ENCODE measurements at places on chromosomes 4 and X. TPM values are rescaled to one million over a fixed set of nuclear protein-coding genes. Genes with fewer than 3 reads are reported as not detected.

ASMT gene
- not detected for total RNA-seq

CMC4 gene
- total RNA-seq, result 4.9 TPM

PGRMC2 gene
- 31.5 TPM for total RNA-seq

ACE2 gene
- total RNA-seq, result 4.1 TPM

SLITRK4 gene
- 0.08 TPM for total RNA-seq

MRFAP1 gene
- total RNA-seq, result 78.5 TPM

CXorf65 gene
- total RNA-seq, result not detected

CD38 gene
- 6.1 TPM for total RNA-seq

FAM241A gene
- 2.3 TPM for total RNA-seq

PLXNB3 gene
- total RNA-seq, result 0.50 TPM

SRPX gene
- total RNA-seq, result 4.9 TPM

ZCCHC18 gene
- total RNA-seq, result 0.09 TPM

MAOA gene
- 41.0 TPM for total RNA-seq

PRSS12 gene
- total RNA-seq, result 0.25 TPM

DNA sequence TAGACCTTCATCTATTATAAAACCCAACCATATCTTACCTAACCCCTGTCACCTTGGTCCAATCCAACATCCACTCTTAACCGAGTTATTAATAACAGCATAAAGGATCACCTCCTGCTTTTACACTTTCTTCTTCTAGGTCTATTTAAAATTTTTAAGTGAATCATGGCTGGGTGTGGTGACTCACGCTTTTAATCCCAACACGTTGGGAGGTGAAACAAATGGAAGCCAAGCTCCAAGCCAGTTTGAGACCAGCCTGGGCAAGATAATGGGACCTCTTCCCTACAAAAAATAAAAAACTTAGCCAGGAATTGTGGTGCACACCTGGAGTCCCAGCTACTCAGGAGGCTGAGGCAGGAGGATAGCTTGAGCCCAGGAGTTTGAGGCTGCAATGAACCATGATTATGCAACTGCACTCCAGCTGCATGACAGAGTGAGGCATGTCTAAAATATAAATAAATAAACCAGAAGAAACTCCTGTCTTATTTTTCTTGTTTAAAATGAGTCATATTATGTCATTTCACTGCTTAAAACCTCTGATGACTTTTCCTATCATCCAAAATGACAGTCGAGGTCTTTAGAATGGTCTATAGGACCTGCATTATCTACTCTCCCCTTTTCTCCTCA lies 188.4 kb downstream of the GASK1B start:
- DNase-seq, result no peak

- no peak for DNase-seq
Measured at GRCh38 chrX:3346501-3347259, at the start of gene MXRA5. Gene MXRA5, minus strand, starts transcription at chrX:3346652. Its CDS starts 2,819 bp downstream, at chrX:3343833.

DNA sequence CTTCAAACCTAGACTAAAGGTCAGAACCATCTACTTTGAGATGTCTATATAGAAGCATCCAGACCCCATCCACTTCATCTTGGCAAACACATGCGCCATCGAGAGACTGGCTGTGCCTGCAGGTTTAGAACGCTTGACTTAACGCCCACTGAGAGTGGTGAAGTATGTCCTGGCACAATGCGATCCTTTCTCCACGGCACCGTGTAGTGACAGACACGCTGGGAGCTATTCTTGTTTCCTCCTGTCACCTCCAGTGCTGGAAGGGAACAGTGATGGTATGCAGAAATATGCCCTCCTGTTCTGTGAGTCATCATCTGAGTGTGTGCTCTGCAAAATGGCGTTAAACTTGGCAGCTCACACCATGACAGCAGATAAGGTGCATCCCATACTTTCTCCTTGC lies 330.2 kb downstream of the NLGN4X start:
- DNase-seq, result no peak

GRCh38 chr4:132863619-132864018 lies 285.5 kb upstream of the PCDH10 start:
- no peak for DNase-seq

GRCh38 chr4:38866973-38867477 lies 581 bp upstream of the FAM114A1 start:
- no peak for DNase-seq

GRCh38 chrX:140425712-140426395 lies 79.0 kb downstream of the SOX3 start:
- no peak for DNase-seq

DNA sequence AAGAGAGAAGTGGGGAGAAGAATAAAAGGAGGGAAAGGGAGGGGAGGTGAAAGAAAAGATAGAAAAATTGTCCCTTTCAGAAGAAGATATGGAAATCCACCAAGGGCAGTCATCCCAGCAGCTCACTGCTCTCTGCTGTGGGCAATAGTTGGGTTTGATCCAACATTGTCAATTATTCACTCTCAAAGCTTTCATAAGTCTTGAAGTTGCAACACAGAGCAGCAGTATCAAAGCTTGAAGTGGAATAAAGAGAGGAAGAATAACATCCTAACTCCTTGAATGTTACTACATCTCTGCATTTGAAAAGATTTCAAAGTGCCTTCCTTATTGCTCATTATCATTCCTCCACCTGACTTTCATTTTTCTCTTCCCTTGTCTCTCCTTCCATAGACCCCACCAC lies 62.3 kb upstream of the HHIP start:
- DNase-seq, result no peak

GRCh38 chr4:37066159-37066558 lies 178.4 kb upstream of the NWD2 start:
- no peak for DNase-seq

GRCh38 chr4:84482564-84483563 lies 16.2 kb downstream of the NKX6-1 start:
- no peak for DNase-seq

GRCh38 chrX:123432361-123433150 lies 248.5 kb downstream of the GRIA3 start:
- DNase-seq, result no peak

- no peak for DNase-seq
Measured at GRCh38 chr4:102623622-102624021, 122.5 kb downstream of the NFKB1 start.

- DNase-seq, result no peak
Measured at GRCh38 chr4:10129196-10130177, 12.9 kb upstream of the WDR1 start.

DNA sequence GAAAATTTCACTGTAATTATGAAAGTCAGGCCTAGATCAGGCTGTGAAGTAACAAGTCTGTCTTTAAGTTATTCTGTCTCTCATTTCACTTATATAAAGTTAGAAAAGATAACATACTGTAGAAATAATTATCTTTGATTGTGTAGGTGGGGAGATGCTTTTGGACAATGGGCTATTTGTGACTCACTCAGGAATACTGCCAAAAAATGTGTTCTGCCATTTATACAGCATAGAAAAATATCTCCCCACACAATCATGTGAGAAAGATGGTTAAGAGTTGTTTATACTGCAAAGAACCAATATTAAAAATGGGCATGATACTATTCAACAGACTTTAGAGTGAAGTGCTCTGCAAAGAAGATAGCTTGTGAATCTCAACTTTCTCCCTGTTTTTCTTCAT lies 95.0 kb upstream of the GABRA2 start:
- DNase-seq, result no peak

GRCh38 chrX:80139564-80139963 lies 125.0 kb downstream of the TBX22 start:
- no peak for DNase-seq

GRCh38 chr4:158630893-158631292 lies 40.8 kb downstream of the C4orf46 start:
- no peak for DNase-seq

DNA sequence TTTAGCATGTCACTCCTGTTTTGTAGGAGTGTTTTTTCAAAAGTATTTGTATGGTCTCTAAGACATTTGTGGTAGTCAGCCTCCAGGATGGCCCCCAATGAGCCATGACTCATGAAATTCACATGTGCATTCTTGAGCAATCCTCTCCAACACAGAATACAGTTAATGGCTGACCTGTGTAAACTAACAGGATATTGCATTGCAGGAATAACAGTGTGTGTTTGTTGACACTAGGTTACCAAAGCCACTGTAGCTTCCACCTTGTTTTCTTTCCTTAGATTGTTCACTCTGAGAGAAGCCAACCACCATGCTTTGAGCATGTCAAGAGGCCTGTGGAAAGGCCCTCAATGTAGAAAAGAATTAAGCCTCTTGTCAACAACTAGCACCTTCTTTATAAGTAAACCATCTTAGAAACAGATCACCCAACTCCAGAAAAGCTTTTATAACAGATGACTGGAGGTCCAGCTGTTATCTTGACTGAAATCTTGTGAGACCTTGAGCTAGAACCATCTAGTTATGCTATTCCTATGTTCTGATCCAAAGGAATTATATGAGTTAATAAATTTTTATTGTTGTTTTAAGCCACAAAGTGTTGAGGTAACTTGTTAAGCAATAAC lies 28.5 kb downstream of the TBCK start:
- no peak for DNase-seq

GRCh38 chrX:48590203-48591103 lies 6.8 kb upstream of the WDR13 start:
- no peak for DNase-seq

DNA sequence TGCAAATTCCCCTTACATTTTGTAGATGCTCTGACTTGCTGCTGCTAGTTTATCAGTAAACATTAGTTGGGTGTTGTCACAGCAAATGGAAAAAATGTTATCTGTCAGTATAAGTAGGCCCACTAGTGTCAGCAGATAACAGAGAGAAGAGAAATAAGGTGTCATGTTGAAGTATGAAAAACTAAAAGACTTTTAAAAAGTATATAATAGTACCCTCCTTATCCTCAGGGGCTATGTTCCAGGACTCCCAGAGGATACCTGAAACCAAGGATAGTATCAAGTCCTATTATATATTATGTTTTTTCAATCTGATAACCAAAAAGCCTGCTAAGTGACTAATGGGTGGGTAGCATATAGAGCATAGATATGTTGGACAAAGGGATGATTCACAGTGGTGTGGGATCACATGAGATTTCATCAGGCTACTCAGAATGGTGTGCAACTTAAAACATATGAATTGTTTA lies 11.6 kb upstream of the BMP2K start:
- DNase-seq, result no peak

DNA sequence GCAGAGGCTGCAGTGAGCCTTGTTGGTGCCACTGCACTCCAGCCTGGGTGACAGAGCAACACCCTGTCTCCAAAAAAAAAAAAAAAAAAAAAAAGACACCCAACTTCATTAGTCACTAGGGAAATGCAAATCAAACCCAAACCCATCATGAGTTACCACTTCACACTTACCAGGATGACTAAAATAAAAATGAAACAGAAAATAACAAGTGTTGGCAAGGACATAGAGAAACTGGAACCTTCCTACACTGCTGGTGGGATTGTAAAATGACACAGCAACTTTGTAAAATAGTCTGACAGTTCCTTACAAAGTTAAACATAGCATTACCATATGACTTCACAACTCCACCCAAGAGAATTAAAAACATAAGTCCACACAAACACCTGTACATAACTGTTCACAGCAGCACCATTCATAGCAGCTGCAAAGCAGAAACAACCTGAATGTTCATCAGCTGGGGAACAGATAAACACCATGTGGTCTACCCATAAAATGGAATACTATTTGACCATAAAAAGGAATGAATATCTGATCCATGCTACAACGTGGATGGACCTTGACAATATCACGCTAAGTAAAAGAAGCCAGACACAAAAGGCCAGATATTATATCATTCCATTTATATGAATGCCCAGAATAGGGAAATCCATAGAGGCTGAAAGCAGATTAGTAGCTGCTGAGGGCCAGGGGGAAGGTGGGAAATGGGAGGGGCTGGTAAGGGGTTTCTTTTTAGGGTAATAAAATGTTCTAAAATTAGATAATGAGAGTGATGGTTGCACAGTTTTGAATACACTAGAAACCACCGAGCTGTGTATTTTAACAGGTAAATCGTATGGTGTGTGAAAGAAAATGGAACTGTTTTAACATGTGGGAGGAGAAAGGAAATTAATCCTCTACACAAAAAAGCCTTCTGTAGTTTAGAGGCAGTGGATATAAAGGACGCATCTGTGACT lies 18.3 kb downstream of the CD99L2 start:
- DNase-seq, result no peak

DNA sequence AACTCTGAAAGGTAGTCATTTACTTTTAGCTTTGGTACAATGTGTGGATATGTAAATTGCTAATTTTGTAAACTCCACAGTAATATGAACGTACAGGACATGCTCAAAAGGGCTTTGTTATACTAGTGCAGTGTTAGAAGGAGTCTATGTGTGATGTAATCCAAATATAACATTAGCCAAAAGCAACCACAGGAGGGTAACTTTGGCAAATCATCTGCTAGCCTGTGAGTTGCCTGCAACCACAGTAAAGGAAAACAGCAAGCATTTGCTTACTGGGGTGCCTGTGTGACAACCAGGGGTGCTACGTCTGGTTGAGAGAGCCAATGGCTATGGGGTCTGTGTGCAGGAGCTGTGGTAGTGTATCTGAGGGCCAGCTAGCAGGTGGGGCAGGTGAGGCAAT lies 245.8 kb downstream of the ADAMTS3 start:
- DNase-seq, result no peak

DNA sequence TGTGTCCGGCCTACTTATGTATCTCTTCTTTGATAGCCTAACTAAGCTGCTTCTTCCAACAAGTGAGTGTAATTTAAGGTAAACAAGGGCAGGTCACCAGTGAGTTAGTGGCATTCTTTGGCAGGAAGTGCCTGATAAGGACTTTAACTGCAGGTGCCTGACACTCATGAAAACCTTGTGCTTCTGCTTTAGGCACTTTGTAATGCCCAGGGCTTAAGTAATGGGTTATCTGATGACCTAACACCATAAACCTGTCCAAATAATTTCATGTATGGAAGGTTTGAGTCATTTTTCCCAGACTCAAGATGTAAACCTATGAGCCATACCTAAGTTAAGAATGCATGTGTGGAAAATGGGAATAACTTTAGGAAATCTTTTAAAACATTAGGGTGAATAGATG lies 43.0 kb downstream of the BCOR start:
- DNase-seq, result no peak

GRCh38 chr4:38190717-38191178 lies 230.6 kb downstream of the PTTG2 start:
- DNase-seq, result no peak

DNA sequence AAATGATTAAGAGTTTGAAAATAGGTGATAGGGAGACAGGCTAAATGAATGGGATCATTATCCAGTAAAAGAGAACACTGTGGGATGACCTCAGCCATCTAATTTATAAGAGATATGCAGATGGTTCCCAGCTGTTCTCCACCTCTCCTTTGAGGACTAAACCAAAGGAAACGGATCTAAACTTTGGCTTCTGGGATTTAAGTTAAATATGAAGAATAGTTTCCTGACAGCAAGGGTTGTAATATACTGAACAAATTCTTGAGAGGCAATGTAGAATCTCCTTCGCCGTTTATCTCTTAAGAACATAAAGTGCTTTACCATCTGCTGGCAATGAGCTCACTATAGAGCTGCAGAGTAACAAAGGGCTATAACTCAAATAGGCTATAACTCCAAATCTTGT lies 35.4 kb upstream of the HPGDS start:
- no peak for DNase-seq

DNA sequence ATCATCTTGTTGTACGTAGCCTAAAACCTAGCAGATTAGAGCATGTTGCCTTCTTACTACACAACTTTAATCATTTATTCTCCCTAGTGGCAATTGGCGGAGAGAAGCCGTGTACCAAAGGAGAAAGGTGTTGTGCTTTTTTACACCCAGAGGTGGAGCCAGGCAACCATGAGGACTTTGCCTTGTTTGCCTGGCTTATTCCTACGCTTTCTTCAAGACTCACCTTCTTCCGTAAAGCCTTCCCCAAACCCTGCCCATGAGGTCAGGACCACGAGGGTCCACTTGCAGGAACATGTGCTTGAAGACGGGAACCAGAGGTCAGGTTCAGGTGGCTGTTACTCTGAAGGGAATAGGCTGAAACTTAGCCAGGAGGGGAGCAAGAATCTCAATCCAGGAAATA lies 290.5 kb downstream of the RAB28 start:
- no peak for DNase-seq

GRCh38 chrX:149937871-149938426 lies 342 bp downstream of the EOLA2 start:
- DNase-seq, result no peak

All from liver (tissue), 10 donors.